COR-L47 (cell line): ENCODE measurements at places on chromosomes 5 and 9.

DNA sequence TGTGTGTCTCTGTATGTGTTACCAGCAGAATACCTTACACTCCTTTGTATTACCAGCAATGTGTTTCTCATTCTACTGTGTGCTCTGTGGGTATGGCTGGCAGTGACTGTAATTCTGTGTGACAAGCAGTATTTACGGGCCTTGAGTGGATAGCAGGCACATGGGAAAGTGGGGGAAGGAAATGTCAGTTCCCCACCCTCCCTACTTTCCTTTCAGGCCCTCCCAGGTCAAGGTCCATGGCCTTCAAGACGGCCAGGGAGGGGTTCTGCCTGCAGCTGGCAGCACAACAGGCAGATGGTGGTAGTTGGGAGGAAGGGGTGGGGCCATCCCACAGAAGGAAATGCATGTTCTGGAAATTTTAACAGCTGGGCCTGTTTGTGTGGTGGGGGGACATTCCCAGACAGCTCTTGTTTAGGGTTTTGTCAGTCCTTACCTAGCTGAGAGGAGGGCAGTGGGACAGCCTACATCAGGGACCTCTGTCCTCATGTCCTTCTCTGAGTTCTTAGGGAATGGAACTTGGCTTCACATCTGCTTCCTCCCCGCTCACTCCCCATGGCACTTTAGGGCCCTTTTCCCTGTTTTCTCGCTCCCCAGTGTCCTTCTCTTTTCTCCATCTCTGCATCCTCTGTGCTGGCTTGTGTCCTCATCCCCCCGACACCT lies 14.6 kb upstream of the TNIP1 start:
- no peak for DNase-seq

DNA sequence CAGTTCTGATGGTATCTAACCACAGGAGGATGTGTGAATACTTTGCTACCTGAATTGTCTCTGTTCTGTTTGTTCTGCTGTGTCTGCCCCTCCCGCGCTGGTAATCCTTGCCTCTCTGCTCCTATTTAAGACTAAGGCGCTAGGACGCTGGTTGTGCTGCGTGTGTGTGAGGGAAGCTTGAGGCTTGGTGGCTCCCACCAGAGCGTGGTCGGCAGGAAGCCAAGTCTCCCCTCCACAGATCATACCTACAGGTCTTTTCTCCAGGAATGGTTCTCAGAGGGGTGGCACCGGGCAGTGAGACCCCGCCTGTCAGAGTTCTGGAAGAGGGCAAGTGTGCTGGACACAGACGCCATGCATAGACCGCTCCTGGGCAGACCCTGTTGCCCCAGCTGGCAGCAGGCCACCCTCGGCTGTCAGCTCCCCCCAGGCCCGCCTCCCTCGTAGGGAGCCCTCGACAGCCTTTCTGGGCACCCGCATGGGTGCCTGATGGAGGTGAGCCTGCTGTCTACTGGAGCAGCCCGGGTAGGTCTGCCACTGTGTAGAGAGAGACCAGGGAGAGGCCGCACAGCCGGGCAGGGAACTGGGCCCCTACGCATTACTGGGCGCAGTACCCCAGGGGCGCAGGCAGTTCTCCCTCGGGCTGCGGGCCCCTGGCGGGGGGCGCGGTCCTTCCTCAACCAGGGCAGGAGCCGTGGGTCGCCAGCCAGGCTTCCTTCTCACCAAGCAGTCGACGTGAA lies 53.4 kb upstream of the ROR2 start:
- DNase-seq: no peak

GRCh38 chr5:83401122-83401731 lies 70.3 kb upstream of the VCAN start:
- DNase-seq: no peak

DNA sequence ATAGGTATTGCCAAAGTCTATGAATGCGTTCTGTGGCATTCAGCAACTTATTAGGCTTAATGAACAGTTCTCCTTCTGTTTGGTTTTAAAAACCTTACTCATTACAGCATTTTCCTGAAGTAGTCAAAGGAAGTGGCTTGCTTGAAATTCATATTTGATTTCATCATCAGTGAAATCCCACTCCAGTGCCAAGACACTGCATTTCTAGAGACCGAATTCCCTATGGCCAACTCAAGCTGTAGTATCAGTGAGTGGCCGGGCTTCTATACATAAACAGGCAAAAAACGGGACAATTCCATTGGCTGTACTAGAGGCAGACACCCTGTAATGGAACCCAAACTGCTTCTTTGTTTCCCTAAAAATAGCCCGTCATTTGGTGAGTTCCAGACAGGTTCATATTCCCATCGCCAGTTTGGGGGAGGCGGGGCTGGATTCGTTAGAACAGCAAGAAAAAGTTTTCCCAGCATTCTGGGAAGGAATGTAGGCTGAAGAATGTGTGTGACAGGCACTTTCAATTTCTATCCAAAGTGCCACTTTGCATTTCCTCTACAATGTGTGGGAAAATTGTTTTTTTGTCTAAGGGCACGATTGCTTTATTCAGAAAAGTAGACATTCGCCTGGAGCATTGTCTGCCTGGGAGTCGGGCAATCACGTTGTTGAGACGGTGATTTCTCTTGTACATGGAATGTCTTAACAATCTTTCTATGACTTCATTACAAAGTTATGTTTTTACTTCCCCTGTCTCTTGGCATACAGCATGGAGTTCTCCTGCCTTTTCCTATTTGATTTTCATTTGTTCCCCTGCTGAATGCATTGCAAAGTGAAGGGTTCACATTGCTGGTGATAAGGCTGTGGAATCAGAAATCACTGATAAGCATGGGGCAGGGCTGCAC lies 141.8 kb upstream of the MAST4 start:
- no peak for DNase-seq

GRCh38 chr9:106312906-106313305 lies 550.1 kb upstream of the ZNF462 start:
- DNase-seq: no peak

DNA sequence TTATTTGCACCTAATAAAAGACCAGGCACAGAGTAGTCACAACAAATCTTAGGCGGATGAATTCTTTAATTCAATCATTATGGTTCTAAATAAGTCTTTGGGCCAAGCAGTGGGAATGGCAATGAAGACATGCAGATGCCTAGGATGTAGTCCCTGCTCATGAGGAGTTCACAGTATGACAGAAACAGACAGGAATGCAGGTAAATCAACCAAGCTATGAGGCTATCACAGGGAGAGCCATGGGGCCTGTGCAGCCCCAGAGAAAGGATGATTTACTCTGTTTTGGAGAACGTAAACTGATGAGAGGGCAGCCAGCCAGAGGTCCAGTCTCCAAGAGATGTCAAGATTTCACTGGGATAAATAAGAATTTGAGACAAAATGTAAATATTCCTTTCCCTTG lies 129.4 kb downstream of the TRIM32 start:
- DNase-seq: no peak

- no peak for DNase-seq
These were observed 79.7 kb downstream of the SLF1 start for GRCh38 chr5:94698197-94698596.

- DNase-seq: no peak
These were observed 5.5 kb downstream of the MVB12B start for GRCh38 chr9:126331964-126332748.

DNA sequence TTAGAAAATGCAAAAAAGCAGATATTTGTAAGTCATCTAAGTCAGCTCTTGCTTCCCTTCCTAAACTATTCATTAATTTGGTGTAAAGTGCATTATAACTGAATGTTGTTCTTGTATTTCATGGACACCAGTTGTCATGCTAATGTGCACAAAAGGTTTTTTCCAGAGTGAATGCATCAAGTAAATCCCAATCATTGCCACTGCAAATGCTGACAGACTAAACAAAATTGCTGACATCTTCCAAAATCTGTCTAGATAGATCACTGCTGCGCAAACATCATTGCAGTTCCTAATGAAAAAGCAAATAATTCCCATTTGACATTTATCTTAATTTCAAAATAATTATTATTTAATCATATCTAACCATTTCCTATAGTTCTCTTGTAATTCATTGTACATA lies 161.7 kb downstream of the PDE4D start:
- DNase-seq: no peak

GRCh38 chr9:70160686-70161600 lies 97.8 kb upstream of the SMC5 start:
- no peak for DNase-seq

DNA sequence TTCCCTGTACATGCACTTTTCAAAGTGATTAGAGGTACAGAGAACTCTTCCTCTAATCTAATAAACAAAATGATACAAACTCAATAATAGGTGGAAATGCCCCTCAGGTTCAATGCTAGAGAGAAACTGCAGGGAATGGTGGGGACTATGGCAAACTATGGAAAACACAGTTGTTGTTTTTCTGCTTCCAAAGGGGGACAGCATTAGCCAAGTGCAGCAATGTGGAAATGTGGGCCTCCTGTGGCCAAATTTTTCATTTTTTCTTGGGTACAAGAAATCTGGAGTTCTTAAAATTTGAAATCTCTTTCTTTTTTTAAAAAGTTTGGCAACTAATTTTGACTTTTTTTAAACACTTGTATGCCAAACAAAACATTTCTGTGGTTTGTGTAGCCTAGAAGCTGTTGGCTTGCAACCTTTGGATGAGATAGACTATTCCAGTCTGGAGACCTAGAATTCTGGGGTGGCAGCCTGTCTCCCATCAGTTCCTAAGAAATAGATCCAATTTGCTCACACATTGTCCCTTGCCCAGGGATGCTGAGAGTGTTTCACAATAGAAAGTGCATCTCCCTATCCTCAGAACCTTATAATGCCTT lies 218.6 kb downstream of the PAPPA start:
- no peak for DNase-seq

GRCh38 chr5:128097224-128097623 lies 13.7 kb downstream of the SLC12A2 start:
- DNase-seq: no peak

DNA sequence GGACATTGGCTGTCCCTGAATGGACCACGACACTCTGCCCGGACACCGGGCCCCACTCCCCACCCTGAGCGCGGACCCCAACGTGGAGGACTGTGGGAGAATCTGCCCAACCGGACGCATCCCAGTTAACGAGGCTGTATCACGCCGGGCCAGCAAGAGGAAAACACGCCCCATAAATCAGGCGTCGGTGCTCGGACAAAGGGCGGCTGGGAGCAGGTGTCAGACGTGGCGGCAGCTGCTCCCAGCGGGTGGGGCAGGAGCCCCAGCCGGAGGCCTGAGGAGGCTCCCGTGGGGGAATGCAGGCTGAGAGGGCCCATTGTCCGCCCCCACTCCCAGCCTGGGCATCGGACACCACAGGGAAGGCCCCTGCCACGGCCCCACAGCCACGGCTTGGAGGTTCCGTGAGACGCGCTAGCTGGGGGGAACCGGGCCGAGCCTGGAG lies 19.2 kb downstream of the NOTCH1 start:
- peak; percentile 59 for DNase-seq

DNA sequence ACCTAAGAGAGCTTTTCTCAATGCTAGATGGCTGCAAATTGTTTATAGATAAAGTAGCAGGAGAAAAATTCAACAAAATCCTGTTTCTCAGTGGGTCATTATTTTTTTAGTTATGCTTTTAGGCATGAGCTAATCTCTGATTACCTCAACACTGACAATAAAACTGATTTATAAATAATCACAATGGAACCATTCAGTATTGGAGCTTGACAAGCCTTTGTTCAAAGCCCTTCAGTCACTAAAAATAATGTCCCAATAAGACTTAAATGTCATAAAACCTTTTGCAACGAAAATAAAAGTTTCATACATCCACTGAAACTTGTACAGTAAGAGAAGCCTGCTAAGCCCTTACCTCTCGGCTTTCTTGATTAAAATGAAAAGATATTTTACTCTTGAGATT lies 27.2 kb downstream of the PTPDC1 start:
- DNase-seq: no peak

- no peak for DNase-seq
These were observed 32.4 kb upstream of the C5orf24 start for GRCh38 chr5:134813407-134813806.

DNA sequence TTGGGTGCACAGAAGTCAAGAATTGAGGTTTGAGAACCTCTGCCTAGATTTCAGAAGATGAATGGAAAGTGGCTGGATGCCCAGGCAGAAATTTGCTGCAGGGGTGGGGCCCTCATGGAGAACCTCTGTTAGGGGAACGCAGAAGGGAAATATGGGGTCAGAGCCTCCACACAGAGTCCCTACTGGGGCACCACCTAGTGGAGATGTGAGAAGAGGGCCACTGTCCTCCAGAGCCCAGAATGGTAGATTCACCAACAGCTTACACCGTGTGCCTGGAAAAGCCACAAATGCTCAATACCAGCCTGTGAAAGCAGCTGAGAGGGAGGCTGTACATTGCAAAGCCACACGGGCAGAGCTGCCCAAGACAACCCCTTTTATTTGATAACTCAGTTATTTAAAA lies 383.5 kb downstream of the TLE4 start:
- no peak for DNase-seq

DNA sequence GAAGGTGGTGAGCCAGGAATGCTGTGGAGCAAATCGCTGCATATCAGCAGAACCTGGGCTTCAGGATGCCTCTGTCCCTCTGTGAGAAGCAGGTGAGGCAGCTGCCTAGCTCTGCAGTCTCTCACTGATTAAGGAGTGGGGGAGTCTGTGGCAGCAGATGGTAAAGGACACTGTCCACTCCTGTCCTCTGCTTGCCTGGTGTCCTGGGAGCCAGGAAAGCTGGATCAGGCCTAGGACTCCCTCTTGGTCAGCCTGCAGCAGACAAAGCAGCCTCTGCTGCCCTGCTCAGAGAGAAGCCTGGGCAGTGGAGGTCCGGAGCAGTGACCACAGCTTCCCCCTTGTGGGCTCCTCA lies 214.7 kb downstream of the HSPA4 start:
- no peak for DNase-seq

DNA sequence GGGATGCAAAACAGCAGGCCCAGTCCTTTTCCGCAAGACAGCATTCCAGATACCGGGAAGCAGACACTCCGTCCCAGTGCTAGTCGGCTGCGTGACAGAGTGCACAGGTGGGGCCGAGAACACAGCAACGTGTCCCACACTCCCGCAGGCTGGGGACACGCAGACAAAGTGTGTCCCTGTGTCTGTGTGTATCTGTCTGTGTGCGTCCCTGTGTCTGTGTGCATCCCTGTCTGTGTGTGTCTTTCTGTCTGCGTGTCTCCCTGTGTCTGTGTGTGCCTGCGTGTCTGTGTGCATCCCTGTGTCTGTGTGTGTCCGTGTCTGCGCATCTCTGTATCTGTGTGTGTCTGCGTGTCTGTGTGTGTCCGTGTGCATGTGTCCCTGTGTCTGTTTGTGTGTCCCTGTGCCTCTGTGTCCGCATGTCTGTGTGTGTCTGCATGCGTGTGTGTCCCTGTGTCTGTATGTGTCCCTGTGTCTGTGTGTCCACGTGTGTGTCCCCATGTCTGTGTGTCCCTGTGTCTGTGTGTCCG lies 137.0 kb downstream of the MRPL36 start:
- DNase-seq: no peak

DNA sequence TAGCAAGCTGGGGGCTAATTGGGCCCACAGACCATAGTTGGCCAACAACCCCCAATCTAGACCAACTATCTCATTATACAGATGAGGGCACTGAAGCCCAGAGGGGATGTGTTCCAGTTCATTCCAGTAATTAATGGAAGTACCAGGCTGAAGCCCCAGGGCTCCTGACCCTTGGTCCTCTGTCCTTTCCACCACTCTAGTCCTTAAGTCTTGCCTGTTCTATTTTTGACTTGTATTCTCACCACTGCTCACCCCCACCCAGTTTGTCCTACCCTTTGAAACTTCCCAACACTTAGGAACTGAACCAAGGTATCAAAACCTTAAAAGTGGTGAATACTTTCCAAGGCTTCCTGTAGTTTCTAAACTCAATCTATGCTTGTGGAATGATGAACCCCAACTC lies 407.4 kb downstream of the ENC1 start:
- no peak for DNase-seq
